ENCODE measurements at places on chromosomes 16 and 17.

GRCh38 chr16:31128711-31129567, 6.6 kb downstream of the PRSS8 start:
- peak; percentile 24 for DNase-seq

DNA sequence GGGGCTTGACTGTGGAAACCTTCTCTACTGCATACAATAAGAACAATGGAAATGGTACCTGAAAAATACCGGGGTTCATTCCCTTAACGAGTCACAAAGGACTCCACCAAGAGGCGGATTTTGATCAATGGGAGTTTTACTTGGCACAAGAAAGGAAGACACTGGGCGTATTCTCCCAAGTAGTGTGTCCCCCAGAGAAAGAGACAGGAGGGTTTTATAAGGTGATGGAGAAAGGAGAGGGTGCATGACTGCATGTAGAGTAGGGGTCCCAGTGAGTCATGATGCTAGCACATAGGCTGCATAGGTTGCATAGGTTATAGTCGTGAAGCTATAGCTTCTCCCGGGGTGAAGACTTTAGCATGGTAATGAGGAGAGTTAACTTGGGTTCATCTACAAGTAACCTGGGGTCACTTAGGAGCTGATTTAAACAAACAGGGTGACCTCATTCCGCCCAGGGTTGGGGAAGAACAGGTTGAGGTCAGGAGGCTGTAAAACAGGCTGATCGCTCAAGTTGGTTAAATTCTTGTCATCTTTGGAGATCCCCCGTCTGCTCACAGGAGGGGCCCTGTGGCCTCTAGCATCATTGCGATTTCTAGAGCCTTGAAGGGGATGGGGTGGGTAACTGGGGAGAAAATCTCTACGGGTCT, 1.5 kb downstream of the MPV17L start:
- no peak for DNase-seq

- DNase-seq: no peak
Observed at GRCh38 chr16:88483392-88483641, 30.2 kb downstream of the ZFPM1 start.

GRCh38 chr17:73650617-73651200, 6.5 kb upstream of the SDK2 start:
- no peak for DNase-seq

- no peak for DNase-seq
Observed at GRCh38 chr16:28285649-28286048, 6.7 kb upstream of the SBK1 start.

- no peak for DNase-seq
Observed at GRCh38 chr16:14063618-14064581, 7.2 kb upstream of the MRTFB start.

DNA sequence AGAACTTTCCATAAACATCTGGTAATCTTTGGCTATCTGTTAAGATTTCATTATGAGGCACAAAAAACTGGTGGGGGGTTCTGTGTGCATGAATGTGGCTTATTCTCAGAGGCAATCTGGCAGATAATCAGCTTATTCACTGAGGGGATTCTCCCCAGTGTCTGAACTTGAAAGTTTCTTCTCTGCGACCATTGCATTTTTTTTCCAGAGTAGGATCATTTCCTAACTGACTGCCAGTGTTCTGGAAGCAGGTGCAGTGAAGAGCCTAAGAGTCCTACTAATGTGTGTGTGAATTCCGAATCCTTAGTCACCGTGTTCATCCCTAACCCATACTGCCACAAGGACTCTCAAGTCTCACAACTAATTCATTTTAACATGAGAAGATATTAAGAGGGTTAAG, 64.9 kb upstream of the LRRC37A3 start:
- no peak for DNase-seq

DNA sequence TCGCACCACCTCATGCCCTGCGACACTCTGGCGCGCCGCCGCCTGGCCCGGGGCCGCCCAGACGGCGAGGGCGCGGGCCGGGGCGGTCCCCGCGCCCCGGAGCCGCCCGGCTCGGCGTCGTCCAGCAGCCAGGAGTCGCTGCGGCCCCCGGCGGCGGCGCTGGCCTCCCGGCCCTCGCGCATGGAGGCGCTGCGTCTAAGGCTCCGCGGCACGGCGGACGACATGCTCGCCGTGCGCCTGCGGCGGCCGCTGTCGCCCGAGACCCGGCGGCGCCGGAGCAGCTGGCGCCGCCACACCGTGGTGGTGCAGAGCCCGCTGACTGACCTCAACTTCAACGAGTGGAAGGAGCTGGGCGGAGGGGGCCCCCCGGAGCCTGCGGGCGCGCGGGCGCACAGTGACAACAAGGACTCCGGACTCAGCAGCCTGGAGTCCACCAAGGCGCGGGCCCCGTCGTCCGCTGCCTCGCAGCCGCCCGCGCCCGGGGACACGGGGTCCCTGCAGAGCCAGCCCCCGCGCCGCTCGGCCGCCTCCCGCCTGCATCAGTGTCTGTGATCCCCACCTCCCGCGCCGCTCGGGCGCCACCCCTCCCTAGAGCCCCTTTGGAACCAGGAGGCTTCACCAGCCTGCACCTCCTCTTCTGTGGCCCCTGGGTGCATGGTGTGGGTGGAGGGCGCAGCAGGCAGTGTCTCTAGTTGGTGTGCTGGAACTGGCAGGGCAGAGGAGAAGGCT, 82.3 kb downstream of the ARHGAP23 start:
- no peak for DNase-seq

DNA sequence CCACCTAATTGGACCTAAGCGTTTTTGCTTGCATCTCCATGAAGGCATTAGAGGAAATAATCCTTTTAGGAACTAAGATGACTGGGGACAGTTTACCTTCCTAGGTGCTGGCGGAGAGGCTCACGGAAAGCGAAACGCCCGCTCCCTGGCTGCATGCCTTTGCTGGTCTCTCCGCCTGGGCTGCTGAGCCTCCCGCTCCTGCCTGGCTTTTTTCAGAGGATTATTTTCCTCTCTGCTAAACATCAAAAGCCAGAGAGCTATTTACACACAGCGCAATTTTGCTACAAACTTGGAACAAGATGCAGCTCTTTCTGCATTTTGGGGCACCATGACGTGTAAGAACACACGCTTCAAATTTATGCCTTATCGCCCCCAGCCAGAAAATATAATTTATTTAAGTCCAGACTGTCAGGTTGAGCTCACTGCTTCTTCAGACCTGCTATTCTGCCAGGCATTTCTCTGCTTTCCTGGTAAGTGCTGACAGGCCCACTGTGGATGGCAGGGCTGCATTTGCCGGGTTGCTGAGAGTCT, 124.4 kb downstream of the SPACA3 start:
- DNase-seq: no peak

DNA sequence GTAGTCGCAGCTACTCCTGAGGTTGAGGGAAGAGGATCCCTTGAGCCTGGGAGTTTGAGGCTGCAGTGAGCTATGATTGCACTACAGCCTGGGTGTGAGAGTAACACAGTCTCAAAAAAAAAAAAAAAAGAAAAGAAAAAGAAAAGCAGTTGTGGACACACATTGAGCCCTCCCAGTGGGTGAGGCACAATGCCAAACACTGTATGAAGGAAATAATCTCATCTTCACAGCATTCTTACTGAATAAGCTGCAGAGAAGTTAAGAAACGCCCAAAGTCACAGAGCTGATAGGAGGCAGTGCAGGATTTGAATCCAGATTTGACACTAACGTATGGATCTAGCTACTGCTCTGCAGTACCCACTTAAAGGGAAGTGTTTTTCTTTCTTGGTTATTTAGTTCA, 5.9 kb upstream of the LYZL6 start:
- no peak for DNase-seq

DNA sequence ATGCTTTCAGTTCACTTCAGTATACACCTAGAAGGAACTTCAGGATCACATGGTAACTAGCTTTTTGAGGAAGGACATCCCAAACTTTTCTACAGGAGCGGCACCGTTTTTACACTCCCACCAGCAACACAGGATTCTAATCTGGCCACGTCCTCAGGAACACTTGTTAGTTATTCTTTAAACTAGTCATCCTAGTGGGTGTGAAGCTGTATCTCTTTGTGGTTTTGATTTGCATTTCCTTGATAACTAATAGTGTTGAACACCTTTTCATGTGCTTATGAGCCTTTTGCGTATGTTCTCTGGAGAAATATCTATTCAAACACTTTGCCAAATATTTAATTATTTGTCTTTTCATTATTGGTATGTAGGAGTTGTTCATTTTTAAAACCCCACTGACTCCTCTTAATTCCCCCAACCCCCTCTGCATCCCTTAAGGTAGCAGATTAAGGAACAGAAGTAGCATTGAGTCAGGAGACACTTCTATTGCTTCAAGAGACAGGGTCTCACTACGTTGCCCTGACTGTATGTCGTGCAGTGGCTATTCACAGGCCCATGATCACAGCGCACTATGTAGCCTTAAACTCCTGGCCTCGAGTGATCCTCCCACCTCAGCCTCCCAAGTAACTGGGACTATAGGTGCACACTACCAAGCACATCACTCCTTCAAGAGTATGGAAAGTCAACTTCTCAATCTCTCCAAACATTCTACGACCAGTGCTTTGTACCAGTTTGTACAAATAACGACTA, 25.4 kb downstream of the YWHAE start:
- DNase-seq: peak; percentile 33

DNA sequence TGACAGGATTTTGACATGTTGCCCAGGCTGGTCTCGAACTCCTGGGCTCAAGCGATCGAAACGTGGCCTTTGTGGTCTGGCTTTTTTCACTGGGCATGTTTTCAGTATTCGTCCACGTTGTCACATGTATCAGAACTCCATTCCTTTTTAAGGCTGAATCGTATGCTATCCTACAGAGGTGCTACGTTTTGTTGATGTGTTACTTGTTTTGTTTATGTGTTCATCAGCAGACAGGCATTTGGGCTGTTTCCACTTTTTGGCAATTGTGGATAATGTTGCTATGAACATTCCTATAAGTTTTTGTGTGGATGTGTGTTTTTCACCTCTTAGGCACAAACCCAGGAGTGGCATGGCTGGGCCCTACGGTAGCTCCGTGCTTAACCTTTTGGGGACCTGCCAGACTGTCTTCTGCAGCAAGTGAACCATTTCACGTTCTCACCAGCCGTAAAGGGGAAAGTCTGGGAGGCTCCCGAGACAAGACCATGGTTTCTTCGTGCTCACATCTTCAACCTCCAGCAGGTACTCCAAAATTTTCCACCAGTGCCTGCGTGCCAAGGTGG, 26.9 kb downstream of the ADCY9 start:
- DNase-seq: no peak

GRCh38 chr17:14664511-14664910, 363.6 kb downstream of the HS3ST3B1 start:
- no peak for DNase-seq

GRCh38 chr16:20308266-20308665, 19.0 kb downstream of the GP2 start:
- no peak for DNase-seq

DNA sequence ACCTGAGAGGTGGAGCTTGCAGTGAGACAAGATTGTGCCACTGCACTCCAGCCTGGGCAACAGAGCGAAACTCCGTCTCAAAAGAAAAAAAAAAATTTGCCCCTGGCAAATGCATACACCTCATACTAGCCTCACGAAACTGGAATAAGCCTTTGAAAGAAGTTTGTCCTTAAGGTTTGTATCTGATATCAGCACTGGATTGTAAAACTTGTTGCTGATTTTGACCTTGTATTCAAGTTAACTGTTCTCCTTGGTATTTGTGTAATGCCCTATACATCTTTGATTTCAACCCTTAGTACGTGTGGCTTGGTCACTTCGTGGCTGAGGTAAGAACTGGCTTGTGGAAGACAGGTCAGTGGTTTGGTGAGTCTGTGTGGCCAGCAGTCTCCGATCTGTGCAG, 6.2 kb upstream of the FLCN start:
- no peak for DNase-seq

DNA sequence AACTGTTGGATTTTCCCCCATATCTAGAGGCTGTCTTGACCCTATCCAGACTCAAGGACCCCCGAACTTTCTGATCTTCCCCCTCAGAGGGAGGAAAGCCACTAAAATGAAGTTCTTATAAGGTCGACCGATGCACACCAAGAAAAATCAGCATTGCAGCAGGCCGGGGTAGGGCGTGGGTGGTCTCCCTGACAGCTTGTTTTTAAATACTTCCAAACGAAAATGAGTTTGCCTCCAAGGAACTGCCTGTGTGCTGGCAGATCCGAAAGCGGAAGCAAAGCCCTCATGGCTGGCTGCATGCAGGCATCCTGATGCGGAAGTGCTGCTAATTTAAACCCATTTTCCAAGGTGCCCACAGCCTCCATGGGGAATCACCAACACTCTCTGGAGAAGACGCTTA, 374.3 kb upstream of the XYLT1 start:
- no peak for DNase-seq

GRCh38 chr17:48234922-48235321, 127.4 kb downstream of the SNX11 start:
- DNase-seq: no peak

- no peak for DNase-seq
Observed at GRCh38 chr16:66585481-66586239, 6.4 kb downstream of the CMTM2 start.

- DNase-seq: no peak
Observed at GRCh38 chr17:3658784-3659449, 9.5 kb downstream of the TAX1BP3 start.

GRCh38 chr17:21036361-21036881, 6.4 kb downstream of the USP22 start:
- no peak for DNase-seq

DNA sequence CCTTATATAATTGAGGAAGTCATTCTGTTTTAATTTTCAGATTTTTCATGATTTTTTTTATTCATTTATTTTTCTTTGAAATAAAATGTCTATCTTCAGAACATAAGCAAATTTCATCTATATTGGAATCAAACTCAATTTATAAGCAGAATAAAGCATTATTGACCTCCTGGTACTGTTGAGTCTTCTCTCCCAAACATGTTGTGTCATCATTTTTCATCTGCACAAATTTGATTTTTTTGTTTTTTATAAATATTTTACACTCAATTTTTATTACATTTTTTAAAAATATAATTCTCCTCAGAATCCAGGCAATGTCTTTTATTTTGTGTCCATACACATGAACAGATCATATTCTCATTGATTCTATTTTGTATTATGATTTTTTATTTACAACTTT, 2363.9 kb downstream of the TP53TG3F start:
- DNase-seq: no peak

DNA sequence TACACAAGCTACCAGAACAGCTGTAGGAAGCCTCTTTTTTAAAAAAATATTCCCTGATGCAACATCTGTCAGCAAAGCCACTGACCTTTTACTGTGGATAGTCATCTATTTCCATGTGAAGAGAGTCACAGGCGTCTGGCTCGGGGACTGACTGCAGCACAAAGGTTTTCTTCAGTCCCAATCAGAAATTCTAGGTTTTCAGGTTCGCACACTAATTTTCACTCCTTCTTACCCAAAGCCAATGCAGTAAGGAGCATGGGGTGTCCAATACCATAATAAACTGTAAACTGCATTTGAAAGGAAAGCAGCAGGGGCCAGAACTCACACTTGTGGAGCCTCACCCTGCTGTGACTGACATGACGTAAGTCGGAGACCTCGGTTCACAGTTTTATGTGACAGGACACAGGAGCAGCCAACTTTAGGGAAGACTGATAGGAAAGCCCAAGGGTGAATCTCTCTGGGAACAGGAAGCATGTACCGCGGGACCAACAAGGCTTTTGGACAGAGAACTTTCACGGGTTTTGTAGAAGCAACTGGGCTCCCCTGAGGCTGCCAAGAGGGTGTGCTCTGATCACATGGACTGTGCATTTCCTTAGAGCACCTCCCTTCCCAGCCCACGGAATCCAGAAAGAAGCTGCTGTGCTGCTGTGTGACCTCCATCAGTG, 9.1 kb upstream of the TMEM100 start:
- DNase-seq: no peak

- no peak for DNase-seq
Observed at GRCh38 chr17:6104956-6105648, 34.9 kb downstream of the WSCD1 start.

Data from CD4-positive, alpha-beta T cell treated with Interleukin-12 subunit alpha and Interleukin-12 subunit beta, for 1 hour (primary cell).